Kidney capillary endothelial cell (primary cell): ENCODE measurements at places on chromosomes 12 and 14.

DNA sequence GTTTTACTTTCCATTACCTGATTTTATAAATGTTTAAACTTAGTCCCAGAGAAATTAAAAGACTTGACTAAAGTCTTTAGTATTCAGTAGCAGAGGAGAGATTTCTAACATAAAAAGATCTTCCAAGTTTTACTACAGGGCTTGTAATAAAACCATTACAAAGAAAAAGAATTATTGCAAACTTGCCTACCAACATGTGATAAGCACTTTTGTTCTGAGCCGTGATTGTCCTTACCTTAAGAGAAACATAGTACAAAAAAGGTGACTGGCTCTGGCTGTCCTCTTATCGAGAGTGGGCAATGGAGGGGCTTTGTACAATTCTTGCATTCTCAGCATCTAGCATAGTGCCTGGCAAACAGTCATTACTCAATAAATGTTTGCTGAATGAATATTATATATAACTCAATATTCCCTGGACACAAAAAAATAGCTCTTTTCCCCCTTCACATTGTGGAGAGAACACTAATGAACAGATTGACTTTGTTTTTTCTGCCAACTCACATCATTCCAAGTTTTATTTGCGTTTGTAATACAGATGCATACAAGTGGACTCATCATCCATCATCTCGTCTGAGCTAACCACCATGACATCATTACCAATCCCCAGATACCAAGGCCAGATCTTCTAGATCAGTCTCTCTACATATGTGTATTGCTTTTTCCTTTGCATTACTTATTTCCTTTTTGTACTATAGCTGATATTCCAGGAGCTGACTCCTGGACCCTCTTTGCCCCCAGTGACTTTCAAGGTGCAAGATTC is 192.8 kb upstream of the EEA1 start:
- DNase-seq, result no peak

DNA sequence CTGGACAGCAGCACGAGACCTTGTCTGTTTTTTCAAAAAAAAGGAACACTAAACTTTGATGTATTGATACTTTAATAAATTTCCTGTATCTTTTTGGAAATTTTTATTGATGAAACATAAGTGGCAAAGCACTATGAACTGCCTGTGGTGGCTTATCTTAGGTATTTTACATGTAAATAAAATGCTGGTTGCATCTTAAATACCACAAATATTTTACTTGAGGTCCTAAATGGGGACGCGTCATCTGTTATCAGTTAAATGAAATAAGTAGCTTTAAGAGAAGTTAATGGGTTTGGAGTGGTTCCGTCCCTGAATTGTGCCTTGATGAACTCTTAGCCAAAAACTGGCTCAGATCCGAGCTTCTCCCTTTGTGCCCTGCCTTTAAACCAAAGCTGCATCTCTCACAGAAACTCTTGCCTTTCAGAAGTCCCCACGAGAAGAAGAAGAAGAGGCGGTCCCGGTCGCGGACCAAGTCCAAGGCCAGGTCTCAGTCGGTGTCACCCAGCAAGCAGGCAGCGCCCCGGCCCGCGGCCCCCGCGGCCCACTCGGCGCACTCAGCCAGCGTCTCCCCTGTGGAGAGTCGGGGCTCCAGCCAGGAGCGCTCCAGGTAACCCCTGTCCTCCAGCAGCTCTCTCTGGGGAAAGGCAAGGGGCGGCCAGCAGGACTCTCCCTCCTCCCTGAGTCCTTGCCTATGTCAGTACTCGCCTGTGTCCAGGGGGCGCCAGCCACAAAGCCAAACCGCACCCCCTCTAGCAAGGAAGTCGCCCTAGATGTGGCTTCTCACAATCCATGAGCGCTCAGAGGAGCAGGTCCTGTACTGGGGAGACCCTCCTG is 31.2 kb upstream of the MMP17 start:
- DNase-seq, result no peak

DNA sequence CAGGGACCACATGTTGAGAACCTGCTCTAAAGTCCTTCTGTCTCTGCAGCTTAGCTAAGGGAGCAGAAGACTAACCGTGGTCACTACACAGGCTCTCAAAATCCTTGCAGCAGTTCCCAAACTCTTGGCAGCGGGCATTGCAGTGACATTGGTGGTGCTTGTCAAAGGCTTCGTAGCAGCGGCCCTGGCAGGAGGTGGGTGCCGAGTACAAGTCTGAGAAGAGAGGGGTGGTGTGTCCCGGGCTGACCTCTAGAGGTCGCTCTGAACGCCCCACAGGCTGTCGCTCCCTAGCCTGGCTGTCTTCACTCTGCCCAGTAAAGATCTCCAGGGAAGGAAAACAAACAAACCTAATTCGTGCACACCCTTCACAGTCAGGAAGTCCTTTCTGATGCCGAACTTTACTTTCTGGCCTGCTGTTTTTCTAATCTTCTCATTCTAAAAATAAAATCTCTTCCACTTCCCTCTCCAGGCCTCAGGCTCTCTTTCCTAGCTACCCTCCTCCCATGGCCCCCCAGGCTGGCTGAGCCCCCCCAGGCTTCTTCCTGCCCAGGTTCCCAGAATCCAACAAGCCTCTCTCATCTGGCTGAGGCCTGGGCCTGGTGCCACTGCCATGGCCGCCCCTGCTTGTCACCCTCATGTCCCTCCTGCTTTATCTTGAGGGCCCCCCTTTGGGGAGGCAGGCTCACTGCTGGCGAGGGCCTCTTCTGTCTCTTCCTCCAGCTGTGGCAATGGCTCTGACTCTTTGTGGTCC is 7.7 kb downstream of the ENDOU start:
- peak; percentile 75 for DNase-seq

DNA sequence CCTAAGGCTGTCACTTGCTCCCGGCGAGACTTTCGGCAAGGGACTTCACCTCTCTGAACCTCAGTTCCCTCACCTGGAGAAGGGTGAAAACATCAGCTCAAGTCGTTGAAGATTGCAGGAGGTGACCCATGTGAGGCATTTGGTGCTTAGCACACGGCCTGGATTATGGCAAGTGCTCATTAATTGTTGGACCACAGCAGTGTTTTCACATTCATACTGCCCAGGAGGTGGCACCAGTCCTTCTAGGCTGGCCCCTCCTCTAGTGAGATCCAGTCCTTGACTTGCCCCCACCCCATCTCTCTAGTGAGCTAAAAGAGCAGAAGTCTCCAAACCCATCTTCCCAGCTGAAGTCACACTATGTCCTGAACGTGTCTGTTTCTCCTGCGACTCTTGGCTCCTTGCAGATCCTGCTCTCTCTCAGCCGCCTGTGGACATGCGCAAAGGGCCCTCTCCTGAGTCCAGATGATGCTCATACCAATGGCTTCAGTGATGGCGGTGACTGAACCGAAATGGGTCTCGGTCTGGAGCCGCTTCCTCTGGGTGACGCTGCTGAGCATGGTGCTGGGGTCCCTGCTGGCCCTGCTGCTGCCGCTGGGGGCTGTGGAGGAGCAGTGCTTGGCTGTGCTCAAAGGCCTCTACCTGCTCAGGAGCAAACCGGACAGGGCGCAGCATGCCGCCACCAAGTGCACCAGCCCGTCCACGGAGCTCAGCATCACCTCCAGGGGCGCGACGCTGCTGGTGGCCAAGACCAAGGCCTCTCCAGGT is 1.6 kb downstream of the FICD start:
- no peak for DNase-seq

DNA sequence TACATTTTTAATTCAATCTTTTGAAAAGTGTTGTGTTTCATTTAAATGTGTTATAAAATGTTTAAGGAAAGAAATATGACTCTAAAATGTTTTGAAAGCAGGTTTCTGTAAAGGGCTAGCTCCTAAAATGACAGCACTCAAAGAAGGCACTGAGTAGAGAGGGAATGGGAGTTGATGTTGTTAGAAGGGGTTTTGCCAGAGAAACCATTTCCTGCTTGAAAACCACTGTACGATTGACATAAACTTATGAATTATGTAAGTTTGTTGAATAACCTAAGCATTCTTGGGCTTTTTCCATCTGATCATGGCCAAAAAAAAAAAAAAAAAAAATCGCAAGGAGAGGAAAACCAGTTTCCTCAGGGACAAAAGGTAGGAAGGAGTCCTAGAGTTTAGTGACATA is 234.0 kb downstream of the EGLN3 start:
- no peak for DNase-seq

DNA sequence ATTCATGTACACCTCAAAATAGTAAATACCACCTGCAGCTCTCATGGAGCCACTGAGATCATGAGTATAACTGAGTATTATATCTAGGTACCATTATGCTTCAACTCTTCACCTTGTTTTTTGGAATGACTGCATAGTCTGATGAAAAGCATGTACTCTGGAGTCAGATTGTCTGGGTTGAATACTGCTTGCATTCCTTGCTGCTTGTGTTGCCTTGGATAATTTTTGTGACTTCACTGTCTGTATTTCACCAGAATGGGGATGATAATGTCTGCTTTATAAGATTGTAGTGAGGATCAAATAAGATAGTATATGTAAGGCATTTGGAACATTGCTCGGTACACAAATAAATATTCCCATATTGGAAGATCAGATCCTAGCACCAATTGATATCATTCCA is 54.2 kb downstream of the SUSD6 start:
- DNase-seq, result no peak

DNA sequence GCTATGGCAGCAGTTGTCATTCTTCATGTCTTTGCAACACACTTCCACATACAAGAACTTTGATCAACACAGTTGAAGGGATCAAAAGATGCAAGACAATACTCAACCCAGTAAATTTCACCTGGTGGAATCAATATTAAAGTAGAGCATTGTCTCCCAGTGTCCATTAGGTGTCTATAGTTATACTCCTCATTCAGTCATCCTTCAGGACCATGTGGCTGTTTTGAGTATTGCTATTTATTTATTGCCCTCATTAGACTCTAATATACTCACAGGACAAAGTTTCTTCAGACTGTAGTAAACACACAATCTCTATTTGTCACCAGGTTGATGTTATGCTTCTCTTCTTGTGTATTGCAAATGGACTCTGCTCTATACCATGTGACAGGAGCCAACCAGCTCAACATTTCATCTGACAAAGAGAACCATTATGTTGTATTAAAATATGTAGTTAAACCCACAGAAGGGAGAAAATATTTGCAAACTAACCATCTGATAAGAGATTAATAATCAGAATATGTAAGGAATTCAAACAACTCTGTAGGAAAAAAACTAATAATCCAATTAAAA is 146.6 kb downstream of the TGFB3 start:
- no peak for DNase-seq

DNA sequence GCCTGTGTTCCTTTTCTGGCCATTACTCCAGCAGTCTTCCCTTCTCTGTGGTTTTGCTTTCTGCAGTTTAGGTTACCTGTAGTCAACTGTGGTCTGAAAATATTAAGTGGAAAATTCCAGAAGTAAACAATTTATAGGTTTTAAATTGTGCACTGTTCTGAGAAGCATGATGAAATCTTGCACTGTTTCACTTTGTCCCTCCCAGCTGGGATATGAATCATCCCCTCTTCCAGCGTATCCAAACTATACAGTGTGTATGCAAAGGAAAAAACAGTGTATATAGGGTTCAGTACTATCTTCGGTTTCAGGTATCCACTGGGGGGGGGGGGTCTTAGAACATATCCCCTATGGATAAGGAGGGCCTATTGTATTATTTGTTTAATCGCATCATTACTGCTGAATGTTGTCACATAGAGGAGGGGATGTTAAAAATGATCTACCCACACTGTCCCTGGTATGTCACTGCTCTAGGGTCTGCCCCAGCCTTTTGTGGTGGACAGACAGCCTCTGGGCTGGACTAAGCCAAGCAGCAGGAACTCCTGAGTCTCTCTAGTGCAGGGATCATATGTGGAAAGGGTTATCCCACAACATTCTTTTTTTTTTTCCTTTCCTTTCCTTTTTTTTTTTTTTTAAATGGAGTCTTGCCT is 109.1 kb upstream of the MAX start:
- DNase-seq, result peak; percentile 24

DNA sequence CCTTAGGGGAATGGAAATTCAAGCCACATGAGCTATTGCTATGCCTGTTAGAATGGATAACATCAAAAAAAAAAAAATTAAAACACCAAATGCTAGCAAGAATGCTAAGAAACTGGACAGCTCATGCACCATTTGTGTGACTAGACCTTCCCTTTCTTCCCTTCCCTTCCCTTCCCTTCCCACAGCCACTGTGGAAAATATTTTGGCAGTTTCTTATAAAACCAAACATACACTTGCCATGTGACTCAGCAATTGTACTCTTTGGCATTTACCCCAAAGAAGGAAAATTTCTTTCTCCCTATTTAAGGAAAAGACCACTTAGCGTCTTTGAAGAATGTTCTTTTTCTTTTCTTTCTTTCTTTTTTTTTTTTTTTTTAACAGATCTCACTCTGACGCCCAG is 49.1 kb upstream of the FKBP4 start:
- DNase-seq, result no peak

DNA sequence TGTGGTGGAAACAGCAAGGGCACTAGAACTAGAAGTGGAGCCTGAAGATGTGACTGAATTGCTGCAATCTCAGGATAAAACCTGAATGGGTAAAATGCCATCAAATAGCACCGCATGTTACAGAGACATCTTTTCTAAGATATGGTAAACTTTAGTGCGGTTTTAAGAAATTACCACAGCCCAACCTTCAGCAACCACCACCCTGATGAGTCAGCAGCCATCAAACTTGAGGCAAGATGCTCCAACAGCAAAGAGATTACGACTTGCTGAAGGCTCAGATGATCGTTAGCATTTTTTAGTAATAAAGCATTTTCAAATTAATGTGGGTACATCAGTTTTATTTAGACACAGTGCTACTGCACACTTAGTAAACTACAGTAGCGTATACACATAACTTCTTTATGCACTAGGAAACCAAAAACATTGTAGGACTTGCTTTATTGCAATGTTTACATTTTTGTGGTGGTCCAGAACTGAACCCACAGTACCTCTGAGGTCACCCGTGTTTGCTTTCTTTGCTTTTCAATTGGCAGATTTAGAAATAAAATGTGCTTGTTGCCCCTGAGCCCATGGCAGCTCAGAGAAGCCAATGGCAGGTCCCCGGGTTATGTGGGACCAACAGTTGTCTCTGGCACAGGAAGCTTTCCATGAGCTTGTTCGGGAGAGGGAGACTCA is 15.9 kb downstream of the GOLGA3 start:
- DNase-seq, result no peak
